ENCODE measurements at places on chromosomes 11 and 22.

GRCh38 chr11:15870911-15871310 is 485.4 kb downstream of the SOX6 start:
- DNase-seq, result no peak

- DNase-seq, result no peak
These were observed 20.9 kb upstream of the PAMR1 start for GRCh38 chr11:35546317-35546716.

- no peak for DNase-seq
These were observed 229.1 kb upstream of the C11orf87 start for GRCh38 chr11:109192864-109193263.

GRCh38 chr11:93741882-93742226 is 382 bp downstream of the C11orf54 start:
- peak; percentile 95 for DNase-seq

- no peak for DNase-seq
These were observed 140.2 kb upstream of the TIMP3 start for GRCh38 chr22:32661296-32661695.

GRCh38 chr11:69920345-69921127 is 101.3 kb upstream of the FGF3 start:
- DNase-seq, result no peak

DNA sequence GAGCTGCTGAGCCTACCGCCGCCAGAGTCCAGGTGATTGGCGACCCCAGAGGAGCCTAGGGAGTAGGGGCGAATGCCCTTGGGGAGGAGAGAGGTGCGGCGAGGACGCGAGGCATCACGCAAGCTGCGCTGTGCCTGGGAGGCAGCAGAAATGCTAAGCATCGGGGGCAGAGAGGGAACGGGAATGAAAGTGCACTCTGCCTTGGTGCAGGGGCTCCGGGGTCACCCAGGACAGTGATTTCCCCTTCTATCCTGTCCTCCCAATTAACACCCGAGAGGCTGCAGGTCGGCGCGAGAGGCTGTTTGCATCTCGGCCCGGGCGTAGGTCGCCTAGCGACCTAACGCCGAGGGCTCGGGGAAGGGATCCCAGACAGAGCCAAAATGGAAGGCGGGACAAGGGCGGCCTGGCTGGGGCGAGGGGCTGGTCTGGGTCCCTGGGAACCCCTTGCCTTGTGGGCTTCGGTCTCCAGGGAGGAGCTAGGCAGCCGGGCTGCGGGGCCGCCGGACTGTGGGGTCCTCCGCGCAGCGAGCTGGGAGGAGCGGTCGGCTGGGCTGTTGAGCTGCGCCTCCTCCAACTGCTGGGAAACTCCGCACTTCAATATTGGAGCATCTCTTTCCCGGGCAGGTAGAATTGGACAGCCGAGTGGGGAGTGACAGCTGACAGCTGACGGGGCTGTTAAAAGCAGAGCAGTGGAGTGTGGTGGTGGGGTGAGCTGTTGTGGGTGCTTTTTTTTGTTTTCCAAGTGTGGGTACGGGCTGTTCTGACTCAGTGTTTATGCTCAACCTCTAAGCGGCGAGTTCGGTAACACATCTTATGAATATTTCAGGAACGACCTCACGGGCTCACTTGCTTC is 657 bp downstream of the ELMOD1 start:
- DNase-seq, result no peak

- DNase-seq, result no peak
These were observed 25.7 kb downstream of the KCNQ1 start for GRCh38 chr11:2470495-2470894.

DNA sequence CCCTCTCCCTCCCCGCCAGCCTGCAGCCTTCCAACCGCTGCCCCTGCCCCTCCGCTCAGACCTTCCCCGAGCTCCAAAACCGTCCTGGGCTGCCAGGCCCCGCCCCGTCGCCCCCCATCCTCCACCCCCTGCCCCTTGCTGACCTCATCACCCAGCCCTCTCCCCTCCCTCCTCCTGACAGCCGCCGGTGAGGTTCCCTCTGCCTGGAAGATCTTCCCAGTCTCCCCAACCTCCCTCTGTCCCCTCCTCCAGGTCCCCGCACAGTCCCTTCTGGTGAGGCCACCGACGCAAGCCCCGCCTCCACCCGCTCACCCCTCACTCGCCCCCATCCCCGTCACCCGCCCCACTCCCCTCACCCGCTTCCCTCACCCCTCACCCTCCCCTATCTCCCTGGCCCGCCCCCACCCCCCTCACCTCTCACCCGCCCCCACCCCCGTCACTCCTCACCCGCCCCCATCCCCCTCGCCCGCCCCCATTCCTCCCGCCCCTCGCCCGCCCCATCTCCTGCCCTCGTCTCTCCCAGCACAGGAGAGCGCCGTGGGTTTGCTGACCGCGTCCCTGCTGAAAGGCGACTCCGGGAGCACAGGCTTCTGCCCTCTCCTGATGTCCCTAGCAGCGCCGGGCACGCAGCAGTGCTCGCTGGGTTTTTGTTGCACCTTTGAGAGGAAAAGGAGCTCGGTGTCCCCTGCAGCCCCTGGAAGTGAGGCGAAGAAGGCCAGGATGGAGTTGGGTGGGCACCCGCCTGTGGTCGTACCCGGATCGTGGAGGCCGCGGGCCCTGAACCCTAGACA is 16.4 kb upstream of the UPK3A start:
- no peak for DNase-seq

DNA sequence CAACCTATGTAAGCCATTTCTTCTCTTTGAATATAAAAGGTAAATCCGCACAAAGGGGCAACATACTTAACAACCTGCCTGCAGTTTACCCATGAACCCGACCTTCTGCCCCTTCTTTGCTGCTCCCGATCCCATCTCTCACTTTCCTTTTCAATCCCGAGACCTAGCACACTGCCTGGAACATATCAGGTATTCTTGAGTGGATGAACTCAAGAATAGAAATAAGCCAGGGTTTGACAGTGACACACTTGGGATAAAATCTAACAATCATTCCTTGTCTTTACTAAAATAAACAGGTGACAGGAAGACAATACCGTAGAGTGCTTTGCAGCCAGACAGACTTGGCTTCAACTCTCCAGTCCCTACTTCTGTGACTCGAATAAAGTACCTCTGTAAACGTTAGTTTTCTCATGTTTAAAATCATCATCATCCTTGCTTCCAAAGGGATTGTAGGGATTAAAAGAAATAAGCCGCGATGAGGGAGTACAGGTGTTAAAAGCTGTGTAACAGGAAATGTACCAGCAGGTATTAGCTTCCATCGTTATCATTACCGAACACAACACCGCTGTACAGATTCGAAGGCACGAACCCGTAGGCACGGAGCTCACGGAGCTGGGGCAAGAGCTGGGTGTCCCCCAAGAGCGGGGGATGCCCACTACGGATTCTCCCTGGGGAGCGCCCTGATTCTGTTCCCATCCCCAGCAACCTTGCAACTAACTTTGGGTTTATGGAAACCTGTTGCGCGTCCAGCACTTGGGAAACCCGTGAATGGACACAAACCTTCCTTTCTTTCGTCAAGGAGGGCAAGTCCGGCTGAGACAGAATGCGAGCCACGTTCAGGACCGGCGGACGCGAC is 720 bp downstream of the UFD1 start:
- DNase-seq, result no peak

DNA sequence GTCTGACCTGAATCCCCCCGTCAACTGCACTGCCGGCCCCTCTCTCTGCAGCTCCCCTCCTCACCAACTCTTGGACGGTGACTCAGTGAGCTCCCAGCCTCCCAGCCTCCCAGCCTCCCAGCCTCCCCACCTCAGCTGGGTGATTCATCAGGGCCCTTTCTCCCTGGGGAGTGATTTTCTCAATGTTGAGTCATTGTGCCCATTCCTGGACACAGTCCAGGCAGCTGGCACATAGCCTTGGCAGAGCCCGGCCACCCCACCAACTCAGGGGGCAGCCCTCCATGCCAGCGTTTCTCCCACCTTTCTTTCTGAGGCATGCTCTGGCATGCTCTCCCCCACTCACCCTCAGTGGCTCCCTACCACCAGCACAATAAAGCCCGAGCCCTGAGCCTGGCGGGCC is 30.7 kb downstream of the PDE2A start:
- DNase-seq, result no peak

DNA sequence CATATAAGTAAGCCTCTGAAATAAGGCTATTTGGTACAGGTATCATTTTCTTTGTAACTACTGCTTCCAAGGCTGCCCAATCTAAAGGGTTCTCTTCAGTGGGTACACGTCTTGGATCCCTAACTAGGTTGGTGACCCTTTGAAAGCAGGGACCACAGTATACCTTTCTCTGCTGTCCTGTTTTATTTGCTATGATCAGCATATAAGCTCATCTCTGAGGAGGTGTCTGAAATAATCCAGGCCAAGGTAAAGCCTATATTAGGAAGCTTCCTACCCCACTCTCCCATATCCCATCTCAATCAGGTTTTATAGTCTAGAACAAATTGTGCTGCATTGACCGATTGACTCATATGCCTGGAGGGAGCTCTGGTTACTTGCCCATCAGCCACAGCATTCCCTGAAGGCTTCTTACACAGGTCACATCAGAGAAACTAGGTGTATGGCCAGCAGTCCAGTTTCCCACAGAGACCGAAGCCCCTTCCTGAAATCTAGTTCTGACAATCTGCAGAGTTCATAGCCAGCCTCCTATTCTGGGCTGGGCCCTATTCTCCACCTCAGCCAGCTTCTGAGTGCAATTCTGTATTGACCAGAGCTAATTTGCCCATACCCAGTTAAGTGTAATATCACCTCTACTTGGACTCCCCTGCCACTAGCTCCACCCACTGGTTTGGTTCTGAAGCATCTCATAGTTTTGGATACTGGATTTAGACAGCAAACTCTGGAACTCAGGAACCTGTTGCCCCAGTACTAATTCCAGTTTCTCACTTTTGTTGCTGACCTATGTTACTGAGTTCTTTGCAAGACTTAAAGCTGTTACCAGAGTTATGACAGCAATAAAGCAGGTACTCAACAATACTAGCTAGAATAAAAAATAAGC is 62.1 kb upstream of the ARHGAP20 start:
- DNase-seq, result no peak

DNA sequence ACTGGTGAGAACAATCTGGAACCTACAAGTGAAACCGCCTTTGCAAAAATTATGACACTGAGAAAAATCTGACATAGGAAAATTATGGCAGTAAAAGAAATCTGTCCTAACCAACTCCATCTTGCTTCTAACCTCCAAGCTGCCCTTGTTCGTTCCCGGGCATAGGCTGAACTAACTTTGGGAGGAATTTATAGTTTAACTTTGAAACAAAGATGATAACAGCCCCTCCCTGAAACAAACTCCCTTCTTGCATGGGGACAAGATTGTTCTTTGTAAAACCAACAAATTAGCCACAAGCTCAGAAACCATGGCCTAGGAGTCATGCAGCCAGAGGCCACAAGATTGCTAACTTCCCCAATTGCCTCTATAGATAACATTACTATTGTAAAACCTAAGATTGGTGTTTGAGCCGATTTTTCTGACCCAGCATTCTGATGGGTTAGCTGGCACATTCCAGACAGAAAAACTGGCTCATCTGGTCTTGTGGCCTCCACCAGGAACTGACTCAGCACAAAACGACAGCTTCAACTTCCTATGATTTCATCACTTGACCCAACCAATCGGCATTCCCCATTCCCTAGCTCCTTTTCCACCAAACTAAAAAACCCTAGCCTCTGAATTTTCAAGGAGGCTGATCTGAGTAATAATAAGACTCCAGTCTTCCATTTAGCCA is 3.6 kb upstream of the CCDC81 start:
- peak; percentile 5 for DNase-seq

GRCh38 chr11:59142530-59143507 is at the start of gene FAM111A:
Gene FAM111A, plus strand, starts transcription at chr11:59142856. Its CDS starts 6,017 bp downstream, at chr11:59148873.
- peak; percentile 78 for DNase-seq

DNA sequence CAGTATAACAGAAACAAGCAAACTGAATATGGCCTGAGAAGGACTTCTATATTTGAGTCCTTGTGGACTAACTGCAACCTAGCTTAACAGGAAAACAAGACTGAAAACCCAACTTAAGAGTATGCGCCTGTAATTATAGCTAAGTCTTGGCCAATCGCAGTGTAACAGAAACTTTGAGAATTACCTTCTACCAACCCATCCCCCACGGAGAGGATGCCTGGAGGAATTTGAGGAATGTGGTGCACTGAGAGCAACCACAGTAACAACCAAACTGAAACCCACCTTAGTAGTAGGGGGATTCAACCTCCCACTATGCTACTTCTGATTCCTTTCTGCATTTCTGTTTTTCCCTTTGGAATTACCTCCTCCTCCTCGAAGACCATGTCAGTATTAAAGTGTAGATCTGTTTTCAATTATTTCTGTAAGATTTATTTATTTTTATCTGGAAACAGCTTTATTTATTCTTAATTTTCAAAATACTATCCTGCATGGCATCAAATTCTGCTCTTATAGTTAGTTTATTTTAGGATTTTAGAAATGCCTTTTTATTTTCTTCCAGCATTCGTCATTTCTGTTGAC is 393.6 kb downstream of the KCNA4 start:
- DNase-seq, result no peak

DNA sequence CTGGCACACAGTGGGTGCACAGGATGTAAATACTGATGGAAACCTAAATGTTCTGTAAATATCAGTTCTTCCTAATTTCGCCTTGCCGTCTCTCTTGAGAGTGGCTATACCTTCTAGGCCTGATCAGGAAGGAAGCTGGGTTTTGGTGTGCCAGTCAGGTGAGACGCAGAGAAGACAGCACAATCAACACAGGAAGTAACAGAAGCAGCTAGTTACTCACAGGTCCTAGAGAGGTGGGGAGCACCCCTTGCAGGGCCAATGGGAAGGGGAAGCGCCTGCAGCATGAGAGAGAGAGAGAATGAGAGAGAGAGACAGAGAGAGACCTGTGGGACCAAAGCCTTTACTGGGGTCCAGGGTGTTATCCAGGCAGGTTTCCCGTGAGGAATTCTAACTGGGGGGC is 80.8 kb downstream of the FBLN1 start:
- DNase-seq, result no peak

- DNase-seq, result no peak
These were observed 54.7 kb downstream of the PHF21B start for GRCh38 chr22:44955102-44955501.

- DNase-seq, result no peak
These were observed 33.4 kb downstream of the LMO1 start for GRCh38 chr11:8230178-8230859.

DNA sequence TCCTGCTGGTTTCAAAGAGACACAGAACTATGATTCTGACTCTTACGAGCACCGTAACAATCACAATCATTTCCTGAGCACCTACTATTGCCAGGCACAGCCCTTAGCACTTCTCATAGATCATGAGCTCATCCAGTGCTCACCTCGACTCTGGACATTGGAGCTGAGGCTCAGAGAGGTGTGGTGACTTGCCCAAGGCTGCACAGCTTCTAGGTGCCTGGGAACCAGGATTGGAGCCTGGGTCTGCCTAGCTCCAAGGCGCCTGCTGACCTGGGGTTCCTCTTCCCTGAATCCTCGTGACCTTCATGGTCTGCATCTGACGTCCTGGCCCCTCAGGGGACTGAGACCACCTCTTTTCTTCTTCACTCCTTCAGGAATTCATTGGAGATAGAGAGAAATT is 50.6 kb upstream of the CRYBB3 start:
- no peak for DNase-seq

- no peak for DNase-seq
These were observed 3.2 kb upstream of the WNT11 start for GRCh38 chr11:76209375-76209972.

GRCh38 chr22:32949391-32950173 is 108.6 kb downstream of the SYN3 start:
- peak; percentile 54 for DNase-seq

GRCh38 chr22:37804881-37805809 is 2.6 kb upstream of the GCAT start:
- DNase-seq, result peak; percentile 73

All from HepG2 (cell line).